NCI-H2107 (cell line): ENCODE measurements at places on chromosomes 1 and 21.
A peak's percentile ranks its signal among the peaks of the same experiment; 100 is the strongest.

DNA sequence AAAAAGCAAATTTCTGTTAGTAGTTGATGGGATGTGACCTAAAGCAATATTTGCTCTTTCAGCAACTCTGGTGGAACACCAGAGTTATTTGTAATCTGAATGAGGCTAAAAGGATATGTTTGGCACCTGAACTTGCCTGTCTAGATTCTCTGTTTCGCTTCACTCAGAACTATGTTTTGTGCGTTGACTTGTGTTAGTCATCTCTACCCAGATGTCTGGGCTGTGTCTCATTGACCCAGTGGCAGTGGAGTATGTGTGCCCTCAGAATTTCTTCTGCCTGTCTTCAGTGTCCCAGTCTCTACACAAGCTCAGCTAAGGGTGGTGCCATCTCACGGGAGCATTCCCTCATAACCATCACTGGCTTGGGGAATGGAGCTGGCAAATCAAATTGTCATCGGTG, 13.9 kb downstream of the KCNK1 start:
- no peak for DNase-seq

- no peak for DNase-seq
These were observed 506.5 kb downstream of the SMYD3 start for GRCh38 chr1:246000638-246001015.

- DNase-seq: no peak
These were observed 38.0 kb upstream of the SERBP1 start for GRCh38 chr1:67468066-67468718.

DNA sequence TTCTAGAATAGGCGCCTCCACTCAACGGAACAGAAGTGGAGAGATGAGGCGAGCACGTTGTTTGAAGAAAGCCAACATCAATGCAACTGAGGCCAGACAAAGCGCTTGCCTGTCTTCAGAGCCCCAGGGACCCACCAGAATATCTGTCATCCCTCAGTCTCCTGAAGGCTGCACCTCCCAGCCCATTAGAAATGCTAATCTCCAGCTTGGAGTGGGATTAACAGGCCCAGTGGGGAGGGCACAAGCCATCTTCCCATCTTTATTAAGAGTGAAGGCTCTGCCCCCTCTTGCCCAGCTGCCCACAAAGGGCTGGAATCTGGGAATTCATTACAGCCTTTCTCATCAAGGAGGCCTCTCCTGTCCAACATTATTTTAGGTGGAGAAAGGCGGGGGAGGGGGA, 16.8 kb upstream of the CNTN2 start:
- no peak for DNase-seq

DNA sequence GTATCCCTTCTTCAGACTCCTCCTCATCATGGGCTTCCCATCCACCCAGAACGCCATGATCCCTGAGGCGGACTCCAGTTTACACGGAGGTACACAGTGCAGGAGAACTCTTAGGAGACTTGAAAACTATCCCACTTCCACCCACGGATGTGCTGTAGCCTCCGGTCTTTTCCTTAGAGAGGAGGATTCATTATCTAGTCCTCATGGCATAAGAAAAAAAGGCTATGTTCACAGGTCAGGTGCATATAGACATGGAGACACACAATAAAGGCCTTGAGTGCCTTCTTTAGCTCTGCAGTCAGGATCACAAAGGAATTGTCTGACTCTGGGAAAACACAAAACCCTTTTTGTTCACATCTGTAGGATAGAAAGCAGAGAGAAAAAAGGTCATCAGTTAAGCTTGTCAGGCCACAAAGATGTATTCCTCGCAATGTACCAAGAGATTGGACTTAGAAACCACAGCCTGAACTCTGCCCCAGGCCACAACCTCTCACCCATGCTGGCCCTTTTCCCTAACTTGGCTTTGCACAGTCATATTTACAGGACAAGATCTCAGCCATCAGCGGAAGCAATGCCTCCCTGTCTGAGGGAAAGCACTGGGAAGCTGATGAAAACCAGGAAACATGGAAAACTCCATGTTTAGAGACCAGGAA, 9.0 kb downstream of the CRP start:
- no peak for DNase-seq

DNA sequence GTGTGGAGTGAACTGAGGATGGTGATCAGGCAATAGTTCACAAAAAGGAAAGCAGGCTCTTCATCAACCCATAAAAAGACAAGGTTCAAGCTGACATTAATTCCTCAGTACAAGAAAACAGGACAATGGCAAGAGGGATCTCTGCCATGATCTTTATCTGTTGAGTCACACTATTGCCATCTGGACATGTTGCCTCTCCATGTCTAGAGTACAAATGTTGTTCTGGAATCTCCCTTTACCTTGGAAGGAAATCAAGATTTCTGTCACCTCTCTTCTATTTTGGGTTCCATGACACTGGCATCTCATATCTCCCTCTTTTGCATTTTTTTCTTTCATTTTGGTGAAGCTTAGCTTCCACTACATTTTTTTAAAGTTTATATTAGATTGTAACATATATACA, 329.1 kb downstream of the USP25 start:
- DNase-seq: no peak

- DNase-seq: no peak
These were observed 101.6 kb upstream of the DPT start for GRCh38 chr1:168830562-168830961.

DNA sequence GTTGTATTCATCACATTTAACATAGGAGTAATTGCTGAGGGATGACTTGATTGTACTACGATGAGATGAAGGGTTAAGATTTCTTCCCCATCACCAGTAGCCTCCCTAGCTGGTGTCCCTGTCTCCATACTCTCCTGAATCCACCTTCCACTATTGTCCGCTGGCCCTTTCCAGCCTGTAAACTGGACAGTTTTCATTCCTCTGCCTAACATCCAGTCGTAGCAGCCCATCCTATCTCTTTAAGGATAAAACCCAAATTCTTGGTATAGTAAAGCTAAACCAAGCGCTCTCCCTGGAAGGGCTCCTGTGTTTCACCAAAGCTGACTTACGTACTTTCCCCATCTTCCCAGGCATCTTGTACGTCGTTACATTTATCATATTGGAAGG, 670 bp downstream of the COX20 start:
- no peak for DNase-seq

DNA sequence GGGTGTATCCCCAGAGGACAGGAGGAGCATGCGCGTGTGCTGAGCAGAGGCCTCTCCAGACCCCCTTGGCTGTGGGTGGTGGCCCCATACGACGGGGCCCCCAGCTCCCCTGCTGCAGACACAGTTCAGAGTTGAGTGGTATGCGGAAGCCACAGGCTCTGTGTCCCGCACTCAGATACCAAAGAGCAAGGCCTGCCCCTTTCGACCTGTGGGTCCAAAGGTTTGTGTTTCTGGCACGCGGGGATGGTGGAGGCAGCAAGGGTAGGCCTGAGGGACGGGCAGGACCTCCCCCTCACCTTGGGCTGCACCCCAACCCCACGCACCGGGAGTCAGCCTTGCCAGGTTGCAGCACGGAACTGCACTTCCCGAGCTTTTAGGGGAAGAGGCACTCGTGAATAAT, at the start of gene KCNAB2:
TSS of gene KCNAB2 (plus strand) at position 328 of the 400 bp plus-strand sequence. CDS start 5,649 bp downstream, outside the sequence.
- DNase-seq: no peak

DNA sequence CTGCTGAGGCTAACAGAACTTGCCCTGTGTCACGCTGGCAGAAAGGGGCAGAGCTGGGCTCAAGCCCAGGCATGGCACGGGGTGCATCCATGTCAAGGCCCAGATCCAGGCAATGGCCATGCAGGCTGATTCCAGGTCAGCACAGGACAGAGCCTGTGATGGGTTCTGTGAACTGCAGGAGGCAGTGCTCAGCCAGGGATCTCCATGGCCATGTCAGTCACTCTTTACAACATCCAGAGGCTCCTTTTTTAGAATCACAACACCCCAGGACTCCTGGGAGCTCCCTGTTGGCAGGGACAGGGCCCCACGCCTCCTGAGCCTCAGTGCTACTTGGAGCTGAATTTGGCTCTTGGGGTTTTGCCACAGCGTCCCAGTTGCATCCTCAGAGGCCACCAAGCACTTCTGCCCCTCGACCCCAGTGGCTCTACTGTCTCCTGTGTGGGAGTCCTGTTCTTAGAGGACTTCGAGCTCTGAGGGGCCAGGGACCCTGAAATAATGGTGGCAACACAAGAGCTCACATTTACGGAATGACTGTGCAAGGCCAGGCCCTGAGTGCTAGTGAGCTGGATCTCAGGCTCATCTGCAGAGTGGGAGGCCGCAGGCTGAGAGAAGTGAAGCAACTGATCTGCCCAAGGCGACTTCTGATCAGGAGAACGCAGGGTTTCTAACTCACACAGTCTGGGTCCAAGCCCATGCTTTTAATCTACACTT, 211.5 kb downstream of the TRABD2B start:
- no peak for DNase-seq

DNA sequence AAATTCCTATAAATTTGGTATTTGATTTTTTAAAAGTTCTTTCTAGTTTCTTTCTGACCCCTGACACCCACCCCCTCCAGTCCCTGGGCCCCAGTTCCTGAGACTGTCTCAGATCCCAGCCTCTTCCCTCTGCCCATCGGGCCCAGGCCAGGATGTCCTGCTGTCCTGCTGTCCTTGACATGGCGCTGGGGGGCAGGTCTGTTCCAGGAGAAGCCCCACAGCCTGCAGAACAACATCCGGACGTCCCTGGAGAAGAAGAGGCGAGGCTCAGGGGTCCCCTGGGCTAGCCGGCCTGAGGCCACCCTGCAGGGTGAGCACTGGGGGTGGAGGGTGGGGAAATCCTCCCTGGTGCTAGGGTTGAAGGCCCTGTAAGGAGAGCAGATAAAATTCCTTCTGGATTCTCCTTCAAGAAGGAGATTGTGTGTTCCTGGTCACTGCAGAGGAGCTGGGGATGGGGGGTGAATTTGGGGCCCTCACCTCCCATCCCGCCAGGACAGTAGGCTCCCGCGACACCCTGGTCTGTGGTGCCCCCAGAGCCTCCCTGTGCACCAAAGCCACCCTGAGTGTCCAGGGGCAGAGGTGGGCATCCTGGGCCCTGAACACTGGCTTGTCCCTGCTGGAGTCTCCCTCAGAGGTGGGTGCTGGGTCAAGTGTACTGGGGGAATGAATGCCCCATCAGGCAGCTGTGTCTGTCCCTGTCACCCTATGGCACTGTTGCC, 45.0 kb downstream of the DISP3 start:
- DNase-seq: no peak

DNA sequence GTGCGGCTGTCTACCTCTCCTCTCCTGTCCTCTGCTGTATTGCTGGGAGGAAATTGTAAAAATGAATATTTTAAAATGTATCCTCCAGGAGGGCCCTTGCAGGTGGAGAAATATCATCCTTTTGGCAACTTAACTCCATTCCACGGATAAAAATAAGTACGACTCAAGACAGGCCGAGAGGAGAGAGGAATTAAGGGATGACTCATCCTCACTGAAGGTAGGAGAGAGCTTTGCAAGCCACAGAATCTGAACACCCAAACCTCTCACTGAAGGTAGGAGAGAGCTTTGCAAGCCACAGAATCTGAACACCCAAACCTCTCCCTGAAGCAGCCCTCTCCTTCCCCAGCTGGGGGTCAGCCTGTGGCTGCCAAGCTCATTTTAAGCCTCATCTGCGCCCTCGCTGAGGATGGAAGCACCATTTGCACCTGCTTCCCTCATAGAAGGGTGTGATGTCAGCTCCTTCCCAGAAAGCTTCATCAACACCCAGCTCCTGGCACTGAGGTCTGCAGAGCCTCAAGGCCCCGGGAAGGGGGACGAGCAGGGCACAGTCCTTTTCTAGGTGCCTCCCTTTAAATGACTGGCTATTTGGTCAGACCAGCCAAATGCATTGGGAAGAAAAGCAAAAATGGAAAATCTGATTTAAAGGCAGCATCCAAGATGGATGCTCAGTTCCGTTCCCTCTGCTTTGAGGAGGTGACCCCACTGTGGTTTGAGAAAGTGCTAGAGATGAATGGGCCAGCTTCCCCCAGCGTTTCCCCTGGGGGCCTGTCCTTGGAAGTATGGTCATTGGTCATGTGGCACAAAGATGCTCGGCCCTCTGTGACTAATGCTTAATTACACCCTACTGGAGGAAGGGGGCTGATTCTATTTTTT, 12.9 kb upstream of the SELENON start:
- DNase-seq: no peak

DNA sequence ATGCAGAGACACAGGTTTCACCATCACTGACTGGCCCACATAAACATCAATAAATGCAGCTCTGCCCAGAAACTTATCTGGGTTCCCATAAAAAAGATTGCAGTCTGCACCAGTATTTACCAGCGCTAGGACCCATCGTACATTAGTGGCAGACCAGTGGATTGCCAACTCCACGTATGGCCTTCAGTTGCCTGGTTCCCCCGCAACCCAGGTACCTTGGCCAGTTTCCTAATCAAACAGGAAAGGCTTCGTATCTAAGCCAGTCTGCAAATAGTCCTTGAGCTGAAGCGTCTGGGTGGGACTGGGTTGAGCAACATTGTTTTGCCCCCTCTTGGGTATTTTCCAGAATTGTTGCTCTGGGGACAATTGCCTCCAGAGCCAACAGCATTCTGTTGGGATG, 1639.3 kb downstream of the MRPL39 start:
- DNase-seq: no peak

GRCh38 chr1:46724991-46725735, 6.2 kb upstream of the EFCAB14 start:
- DNase-seq: peak; percentile 88

- no peak for DNase-seq
These were observed 64.1 kb upstream of the SLC25A33 start for GRCh38 chr1:9475061-9475627.

DNA sequence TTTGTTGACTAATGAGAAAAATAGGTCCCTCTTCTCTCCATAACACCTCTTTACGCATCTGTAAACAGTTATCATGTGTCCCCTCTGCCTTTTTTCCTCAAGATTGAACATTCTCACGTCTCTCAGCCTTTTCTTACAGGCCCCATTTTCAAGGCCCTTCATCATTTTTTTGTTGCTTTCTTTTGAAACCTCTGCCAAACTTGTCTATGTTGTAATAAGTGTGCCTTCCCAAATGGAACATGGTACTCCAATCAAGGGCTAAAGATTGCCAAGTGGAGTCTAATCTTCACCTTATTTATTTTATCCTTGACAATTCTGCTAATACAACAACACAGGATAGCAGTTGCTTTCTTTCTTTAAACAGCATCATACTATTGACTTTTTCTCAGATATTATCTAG, 280.3 kb downstream of the USH2A start:
- DNase-seq: no peak

GRCh38 chr1:65605621-65606020, 185.2 kb downstream of the LEPR start:
- no peak for DNase-seq

- no peak for DNase-seq
These were observed 128.8 kb upstream of the COA6 start for GRCh38 chr1:234244482-234244881.

GRCh38 chr1:24216276-24217074, 29.4 kb upstream of the IFNLR1 start:
- DNase-seq: peak; percentile 25
